ENCODE measurements at places on chromosomes 4 and X. TPM values are rescaled to one million over a fixed set of nuclear protein-coding genes. Genes with fewer than 3 reads are reported as not detected.

Gene GYG2
- total RNA-seq: 62.8 TPM

DNA sequence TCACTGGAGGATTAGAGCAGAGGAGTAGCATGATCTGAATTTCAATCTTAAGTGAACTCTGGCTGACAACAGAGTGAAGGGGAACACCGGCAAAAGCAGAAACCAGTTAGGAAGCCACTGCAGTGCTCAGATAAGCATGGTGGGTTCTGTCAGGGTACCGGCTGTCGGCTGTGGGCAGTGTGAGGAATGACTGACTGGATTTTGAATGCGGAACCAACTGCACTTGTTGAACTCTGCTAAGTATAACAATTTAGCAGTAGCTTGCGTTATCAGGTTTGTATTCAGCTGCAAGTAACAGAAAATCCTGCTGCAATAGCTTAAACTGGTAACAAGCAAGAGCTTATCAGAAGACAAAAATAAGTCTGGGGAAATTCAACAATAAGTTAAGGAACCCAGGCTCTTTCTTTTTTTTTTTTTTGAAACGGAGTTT, 5.2 kb downstream of the HTT start:
- no peak overlapping the region for H3K27ac ChIP-seq
- H3K36me3 ChIP-seq: peaks cover 5% of the 10 kb centered on the region
- no peak for DNase-seq
- H3K4me1 ChIP-seq: peaks cover 28% of the 10 kb centered on the region
- no peak overlapping the region for H3K4me3 ChIP-seq

DNA sequence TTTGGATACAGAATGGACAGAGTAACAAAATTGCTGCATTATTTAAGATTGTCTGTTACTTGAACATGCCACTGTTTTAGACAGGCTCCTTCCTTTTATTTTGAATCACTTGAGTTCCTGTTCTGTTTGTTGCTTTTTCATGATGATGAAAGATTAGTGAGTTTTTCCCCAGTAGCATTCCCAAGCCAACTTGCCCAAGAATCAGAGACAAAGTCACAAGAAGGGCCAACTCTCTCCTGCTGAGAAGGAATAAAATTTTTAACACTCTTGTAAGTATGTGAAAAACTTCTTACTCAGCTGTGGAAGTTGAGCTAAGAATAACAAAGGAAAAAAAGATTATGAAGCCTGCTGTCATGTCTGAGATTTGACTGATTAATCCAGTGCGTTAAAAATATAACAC, 104.2 kb downstream of the KLHL8 start:
- no peak overlapping the region for H3K4me3 ChIP-seq
- no peaks in the 10 kb centered on the region for H3K27me3 ChIP-seq
- peaks cover 22% of the 10 kb centered on the region for H3K36me3 ChIP-seq
- peaks cover 10% of the 10 kb centered on the region for H3K4me1 ChIP-seq

Gene CFI
- 485 TPM for total RNA-seq

DNA sequence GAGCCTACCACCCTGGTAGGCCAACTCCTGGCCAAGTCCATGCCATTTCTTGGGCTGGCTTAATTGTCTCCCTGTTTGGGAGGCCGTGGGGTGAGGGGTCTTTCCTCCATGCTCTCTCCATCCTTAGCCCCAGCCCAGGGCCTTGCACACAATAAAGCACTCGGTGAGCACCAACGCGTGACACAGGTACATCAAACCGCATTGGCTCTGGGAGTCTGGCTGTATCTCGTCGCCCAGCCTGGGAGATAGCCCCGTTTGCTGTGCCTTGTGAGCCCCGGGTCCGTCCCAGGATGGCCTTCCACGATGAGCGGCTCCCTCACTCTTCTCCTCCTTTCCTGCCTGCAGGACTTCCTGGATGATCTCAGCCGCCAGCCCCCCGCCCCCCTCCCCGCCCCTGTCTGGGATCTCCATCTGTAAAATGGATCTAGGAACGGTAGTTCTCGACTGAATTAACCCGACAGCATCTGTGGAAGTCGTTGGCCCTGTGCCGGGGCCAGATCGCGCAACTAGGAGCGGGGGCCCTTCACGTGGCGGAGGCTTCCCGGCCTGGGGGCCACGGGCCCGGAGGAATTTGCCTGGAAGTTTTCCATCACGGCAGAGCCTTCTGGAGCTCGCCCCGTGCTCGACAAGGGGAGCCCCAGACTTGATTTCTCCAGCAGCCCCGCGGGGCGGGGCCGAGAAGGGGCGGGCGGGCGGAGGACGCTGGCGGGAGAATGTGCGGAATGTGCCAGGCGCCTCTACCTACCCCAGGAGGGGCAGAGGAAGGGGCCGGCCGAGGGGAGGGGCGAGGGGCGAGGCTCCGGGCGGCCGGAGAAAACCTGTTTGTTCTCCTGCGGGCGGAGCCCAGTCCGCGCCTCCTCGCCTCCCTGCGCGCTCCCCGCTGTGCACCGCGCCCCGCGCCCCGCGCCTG, at the start of gene ZNF185:
Gene ZNF185 (plus strand): TSS at position 846 of the 910 bp plus-strand sequence. CDS start 16,423 bp downstream, outside the sequence.
- peak; percentile 78 for DNase-seq
- H3K27me3 ChIP-seq: no peaks in the 10 kb centered on the region
- peak within 1 kb of the TSS; percentile 54 for H3K4me3 ChIP-seq
- no peaks in the 10 kb centered on the region for H3K36me3 ChIP-seq
- H3K4me1 ChIP-seq: peaks cover 28% of the 10 kb centered on the region
- H3K27ac ChIP-seq: peak within 1 kb of the TSS; percentile 77
